A549 treated with GW870086 at 1 μM for 4 hours (cell line): ENCODE measurements at places on chromosomes 7 and 10. TPM values are rescaled to one million over a fixed set of nuclear protein-coding genes. Genes with fewer than 3 reads are reported as not detected.

The PDE1C gene
- 2.5 to 3.8 TPM (median 3.3 TPM) in 5 replicates for total RNA-seq

The ABCB4 gene
- total RNA-seq: 0.03 TPM in 1 of 5 replicates, not detected in the others

The ADAMTS14 gene
- 0.07 to 0.14 TPM (median 0.12 TPM) in 4 of 5 replicates, not detected in the other for total RNA-seq

The ACTL6B gene
- not detected in 5 replicates for total RNA-seq

The ABCA13 gene
- total RNA-seq: 0.02 to 0.09 TPM (median 0.06 TPM) in 5 replicates
